ENCODE measurements at places on chromosomes 16 and 17.

DNA sequence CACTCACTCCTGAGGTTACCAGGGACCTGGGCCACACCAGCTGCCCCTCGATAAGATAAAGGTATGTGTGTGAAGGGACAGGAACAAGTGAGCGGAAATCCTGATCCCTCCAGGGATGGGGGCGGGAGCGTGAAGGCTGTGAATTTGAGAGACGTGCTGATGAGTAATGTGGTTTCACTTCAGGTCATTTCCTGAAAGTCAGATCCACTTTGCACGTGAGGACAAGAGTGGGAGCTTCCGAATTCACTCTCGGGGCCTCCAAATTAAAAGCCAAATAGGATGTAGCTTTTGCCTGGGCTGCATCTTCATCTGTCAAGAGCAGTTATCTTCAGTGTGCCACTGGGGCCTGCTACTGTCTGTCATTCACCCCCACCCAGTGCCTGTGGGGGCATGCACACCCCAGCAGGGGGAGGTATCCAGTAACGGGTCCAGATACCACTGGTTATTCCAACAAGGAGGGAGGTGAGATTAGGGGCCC lies 87.4 kb upstream of the LHX1 start:
- no peak for DNase-seq

GRCh38 chr17:79617740-79618382 lies 7.0 kb upstream of the RBFOX3 start:
- no peak for DNase-seq

GRCh38 chr16:3311496-3311895 lies 6.2 kb downstream of the ZNF75A start:
- DNase-seq = no peak

DNA sequence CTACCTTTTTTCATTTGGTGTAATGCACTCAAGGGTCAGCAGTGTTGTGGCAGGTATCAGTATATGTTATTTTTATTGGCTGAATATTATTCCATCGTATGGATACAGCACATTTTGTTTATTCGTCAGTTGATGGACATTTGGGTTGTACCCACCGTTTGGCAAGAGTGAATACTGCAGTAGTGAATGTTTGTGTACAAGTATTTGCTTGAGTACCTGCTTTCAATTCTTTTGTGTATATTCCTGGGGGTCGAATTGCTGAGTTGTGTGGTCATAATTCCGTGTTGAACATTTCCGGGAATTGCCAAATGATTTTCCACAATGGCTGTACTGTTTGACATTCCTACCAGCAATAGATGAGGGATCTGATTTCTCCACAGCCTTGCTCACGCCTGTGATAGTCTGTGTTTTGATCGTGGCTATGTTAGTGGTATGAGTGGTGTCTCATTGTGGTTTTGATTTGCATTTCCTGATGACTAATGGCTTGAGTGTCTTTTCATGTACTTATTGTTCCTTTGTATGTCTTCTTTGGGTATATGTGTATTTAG lies 108.4 kb downstream of the OR1D5 start:
- DNase-seq = no peak

DNA sequence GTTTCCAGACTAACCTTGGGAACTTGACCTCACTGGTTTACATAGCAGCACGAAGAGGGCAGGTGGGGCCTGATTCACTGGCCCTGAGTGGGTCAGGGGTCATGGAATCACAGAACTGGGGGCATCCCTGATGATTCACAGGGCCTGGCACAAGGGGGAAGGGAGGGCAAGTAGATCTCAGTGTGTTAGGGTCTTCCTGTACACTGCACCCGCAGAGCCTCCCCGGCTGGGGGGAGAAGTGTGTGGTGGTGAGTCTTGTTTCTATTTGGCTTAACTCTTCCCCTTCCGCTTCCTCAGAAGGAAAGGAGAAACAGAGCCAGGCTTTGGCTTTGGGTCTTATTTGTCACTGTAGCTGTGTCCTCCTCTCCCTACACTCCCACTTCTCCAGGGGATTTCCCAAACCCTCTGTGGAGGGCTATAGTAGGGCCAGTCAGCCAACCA lies 3.7 kb downstream of the STARD3 start:
- DNase-seq = no peak

- no peak for DNase-seq
Measured at GRCh38 chr17:78969865-78970264, 9.9 kb downstream of the LGALS3BP start.
